SJCRH30 (cell line): ENCODE measurements at places on chromosomes 12 and 14. TPM values are rescaled to one million over a fixed set of nuclear protein-coding genes. Genes with fewer than 3 reads are reported as not detected.
A peak's percentile ranks its signal among the peaks of the same experiment; 100 is the strongest.

GRCh38 chr14:21780429-21781084 is 106.9 kb upstream of the OR4E1 start:
- no peak overlapping the region for H3K27ac ChIP-seq
- H3K4me3 ChIP-seq: no peak overlapping the region
- H3K4me1 ChIP-seq: no peaks in the 10 kb centered on the region

- DNase-seq: no peak
- H3K36me3 ChIP-seq: no peaks in the 10 kb centered on the region
- no peak overlapping the region for H3K27ac ChIP-seq
- H3K4me1 ChIP-seq: no peaks in the 10 kb centered on the region
- no peak overlapping the region for H3K4me3 ChIP-seq
Observed at GRCh38 chr14:60245380-60246177, 3.4 kb upstream of the PPM1A start.

- H3K4me1 ChIP-seq: no peaks in the 10 kb centered on the region
- DNase-seq: no peak
- H3K27ac ChIP-seq: no peak overlapping the region
- H3K27me3 ChIP-seq: peaks cover 60% of the 10 kb centered on the region
Observed at GRCh38 chr14:104577426-104577825, 2.1 kb upstream of the C14orf180 start.

GRCh38 chr12:52205612-52206303 is 13.9 kb upstream of the KRT80 start:
- H3K27me3 ChIP-seq: no peaks in the 10 kb centered on the region
- no peaks in the 10 kb centered on the region for H3K36me3 ChIP-seq

- no peaks in the 10 kb centered on the region for H3K36me3 ChIP-seq
- H3K27me3 ChIP-seq: no peaks in the 10 kb centered on the region
- H3K27ac ChIP-seq: no peak overlapping the region
Observed at GRCh38 chr12:23083267-23083666, 458.3 kb downstream of the ETNK1 start.

- H3K27me3 ChIP-seq: peaks cover 11% of the 10 kb centered on the region; the same call in 1 of the 2 replicates
- H3K27ac ChIP-seq: no peak overlapping the region
- no peak for DNase-seq
- no peaks in the 10 kb centered on the region for H3K36me3 ChIP-seq
- H3K4me3 ChIP-seq: no peak overlapping the region
Observed at GRCh38 chr12:49881415-49882247, 22.1 kb downstream of the FAIM2 start.

DNA sequence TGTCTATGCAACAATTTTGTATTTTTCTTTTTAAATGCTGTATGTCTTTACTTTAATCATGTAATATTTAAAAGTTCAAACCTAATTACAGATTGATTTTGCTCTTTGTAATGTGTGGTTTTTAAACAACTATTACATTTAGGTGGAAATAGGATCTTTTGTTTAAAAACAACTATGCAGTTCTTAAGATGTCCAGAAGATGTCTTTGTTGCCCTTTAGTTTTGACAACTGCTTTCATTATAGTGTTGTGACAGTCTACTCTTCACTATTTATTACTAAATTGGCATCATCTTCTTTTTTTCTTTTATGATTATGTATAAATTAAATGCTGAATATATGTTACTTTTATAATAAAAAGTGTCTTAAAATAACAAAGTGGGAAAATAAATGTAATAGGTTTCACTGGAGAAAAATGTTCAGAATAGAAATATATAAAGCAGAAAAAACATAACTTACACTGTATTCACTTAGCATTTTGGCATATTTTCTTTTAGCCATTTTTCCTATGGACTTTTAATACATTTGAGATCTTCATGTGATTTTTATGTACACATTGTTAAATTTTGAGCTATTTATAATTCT is 27.1 kb upstream of the PCNX4 start:
- peak; percentile 32 for DNase-seq
- no peaks in the 10 kb centered on the region for H3K27me3 ChIP-seq
- no peak overlapping the region for H3K4me3 ChIP-seq

GRCh38 chr12:65086236-65086635 is 34.9 kb downstream of the WIF1 start:
- H3K27ac ChIP-seq: no peak overlapping the region
- no peak for DNase-seq
- no peak overlapping the region for H3K4me3 ChIP-seq
- H3K4me1 ChIP-seq: no peaks in the 10 kb centered on the region
- H3K27me3 ChIP-seq: no peaks in the 10 kb centered on the region

DNA sequence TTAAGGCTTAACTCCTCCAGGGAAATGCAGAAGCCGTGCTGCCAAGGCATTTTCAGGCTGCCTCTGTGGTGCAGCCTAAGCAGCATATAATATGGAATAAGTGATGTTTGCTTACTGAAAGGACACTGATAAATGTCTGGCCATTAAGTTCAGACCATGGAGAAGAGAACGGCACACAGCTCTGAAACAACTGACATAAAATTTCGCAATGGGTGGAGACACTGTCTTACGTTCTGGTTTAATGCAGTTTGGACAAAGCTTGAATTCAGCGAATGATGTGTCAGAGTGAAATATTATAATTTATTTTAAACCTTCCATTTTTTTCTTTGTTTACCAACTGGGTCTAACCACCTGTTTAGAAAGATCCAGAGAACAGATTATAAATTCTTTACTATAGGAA is 27.2 kb upstream of the NRXN3 start:
- H3K4me3 ChIP-seq: no peak overlapping the region
- H3K36me3 ChIP-seq: no peaks in the 10 kb centered on the region
- H3K27ac ChIP-seq: no peak overlapping the region
- H3K4me1 ChIP-seq: no peaks in the 10 kb centered on the region

The BMP4 gene
- 42.5 and 42.9 TPM in 2 replicates for total RNA-seq

The DPF3 gene
- 0.25 and 0.79 TPM in 2 replicates for total RNA-seq

The TNS2 gene
- total RNA-seq: 13.3 and 16.1 TPM in 2 replicates

The STAB2 gene
- 0.56 and 0.73 TPM in 2 replicates for total RNA-seq
